ENCODE measurements at places on chromosomes 3 and 15.

- DNase-seq, result no peak
These were observed 110.2 kb downstream of the ST8SIA2 start for GRCh38 chr15:92503889-92504288.

DNA sequence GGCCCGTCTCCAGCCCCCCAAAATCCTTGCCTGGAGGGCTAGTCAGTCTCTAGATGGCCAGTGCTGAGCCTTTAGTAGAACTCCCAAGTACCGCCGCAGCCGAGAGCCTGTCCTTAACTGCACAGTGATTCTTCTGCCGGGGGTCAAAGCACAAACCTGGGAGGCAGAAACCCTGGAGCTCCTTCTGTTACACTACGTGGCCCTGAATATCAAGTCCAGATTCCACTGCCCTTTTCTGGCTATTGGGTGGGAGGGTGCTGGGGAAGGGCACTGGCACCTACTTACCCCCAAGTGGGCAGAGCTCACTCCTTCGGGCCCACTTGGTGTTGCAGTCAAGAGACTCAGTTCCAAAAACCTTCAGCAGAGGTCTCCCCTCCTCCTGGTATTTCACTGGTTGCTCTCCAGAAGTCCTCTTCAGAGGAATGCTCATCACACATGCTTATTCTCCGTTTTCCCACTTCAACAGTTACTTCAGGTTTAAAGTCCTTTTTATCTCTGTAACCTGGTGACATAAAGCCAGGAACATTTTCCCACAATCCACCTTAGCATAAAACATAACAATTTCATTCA, 10.8 kb downstream of the PDHB start:
- no peak for DNase-seq

- no peak for DNase-seq
These were observed 514 bp upstream of the PPP4R2 start for GRCh38 chr3:72996121-72996472.

DNA sequence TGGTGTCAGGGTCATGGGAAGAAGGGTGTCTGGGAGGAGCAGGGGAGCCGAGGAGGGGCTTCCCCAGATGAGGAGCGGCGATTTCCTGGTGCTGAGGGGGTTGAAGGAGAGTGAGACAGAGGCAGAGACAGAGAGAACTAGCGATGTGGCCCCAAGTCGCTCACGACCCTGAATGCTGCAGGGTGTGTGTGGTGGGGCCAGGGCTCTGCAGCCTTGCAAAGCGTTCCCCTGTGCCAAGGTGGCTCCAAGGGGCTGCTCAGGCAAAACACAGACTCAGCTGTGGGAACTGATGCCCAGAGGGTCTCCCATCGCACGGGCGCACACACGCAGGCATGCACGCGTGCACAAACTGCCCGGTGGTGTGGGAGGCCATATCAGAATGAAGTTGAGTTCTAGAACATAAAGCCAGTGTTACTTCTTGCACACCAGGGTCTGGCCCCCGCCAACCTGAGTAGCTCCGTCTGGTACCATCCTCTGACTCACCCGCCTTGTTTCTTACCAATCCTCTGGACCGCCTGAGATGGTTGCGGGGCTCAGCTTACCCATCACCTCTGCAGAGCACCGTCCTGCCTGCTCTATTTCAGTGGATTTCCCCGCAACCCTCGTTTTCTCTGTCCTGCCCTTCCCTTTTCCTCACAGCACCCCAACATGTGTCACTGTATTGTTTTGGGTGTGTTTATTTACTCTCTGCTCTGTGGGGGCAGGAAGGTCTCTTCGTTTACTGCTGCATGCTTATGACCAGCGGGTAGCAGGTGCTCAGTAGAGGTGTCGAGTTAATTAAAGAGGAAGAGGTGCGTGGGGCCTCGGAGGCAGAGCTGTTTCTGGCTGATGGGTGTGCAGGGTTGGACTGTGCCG, 4.5 kb downstream of the MELTF start:
- DNase-seq, result no peak

GRCh38 chr3:17292556-17292955, 407.8 kb downstream of the PLCL2 start:
- no peak for DNase-seq

DNA sequence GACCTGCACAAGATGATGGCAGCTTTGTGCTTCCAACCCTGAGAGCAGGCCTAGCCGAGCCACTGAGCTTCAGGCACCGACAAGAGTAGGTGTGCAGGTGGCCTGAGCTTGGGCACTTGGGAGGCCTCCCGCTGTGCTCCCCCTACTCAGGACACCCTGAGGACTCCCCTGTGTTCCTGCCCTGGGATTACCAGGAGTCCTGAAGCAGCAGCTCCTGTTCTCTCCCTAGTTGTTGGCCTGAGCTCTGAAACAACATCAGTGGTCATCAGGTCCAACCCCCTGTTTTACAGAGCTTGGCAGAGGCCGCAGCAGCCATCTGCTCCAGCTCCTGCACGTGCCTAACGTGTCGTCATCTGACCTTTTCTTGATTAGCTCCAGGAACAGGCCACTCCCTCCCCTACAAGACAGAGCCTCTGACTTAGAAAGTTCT, 8.0 kb upstream of the MESP2 start:
- no peak for DNase-seq

- DNase-seq, result no peak
These were observed 1.0 kb downstream of the C15orf61 start for GRCh38 chr15:67521783-67522568.

DNA sequence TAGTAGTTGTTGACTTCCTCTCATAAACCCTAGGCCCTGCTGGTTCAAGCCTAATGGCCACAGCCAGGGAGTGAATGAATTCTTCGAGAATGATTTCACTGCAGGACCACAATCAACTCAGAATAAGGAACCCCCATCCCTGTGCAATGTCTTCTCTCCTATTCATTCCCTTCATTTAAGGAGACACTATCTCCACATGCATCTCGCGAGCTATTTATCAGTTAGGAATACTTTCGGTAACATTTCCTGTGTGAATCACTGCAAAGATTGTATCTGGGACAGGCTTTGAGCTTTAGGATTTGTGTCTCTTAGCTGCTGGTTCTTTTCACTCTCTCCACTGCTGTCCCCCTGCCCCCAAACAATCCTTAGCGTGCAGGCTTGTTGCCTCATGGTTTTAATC, 94.4 kb downstream of the MYLK start:
- DNase-seq, result no peak

DNA sequence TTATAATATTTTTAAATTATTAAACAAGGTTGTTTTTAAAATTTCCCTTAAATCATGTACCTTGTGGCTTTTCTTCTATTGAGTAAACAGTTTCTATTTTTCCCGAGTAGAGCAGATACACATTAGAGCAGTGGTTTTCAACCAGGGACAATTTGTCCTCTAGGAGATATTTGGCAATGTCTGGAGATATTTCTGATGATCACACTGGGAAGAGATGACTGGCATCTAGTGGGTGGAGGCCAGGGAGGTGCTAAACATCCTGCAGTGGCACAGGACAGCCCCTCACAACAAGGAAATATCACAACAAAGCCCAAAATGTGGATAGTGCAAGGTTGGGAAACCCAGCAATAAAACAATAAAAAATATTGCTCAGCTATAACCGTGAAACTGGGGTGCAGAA, 113.0 kb upstream of the PTPRG start:
- no peak for DNase-seq

GRCh38 chr3:68664276-68664675, 268.1 kb downstream of the TAFA4 start:
- no peak for DNase-seq

- no peak for DNase-seq
These were observed 48.6 kb downstream of the CTXND1 start for GRCh38 chr15:80203361-80203885.

- DNase-seq, result peak; percentile 53
These were observed 35.4 kb upstream of the ATG7 start for GRCh38 chr3:11236588-11237461.

GRCh38 chr3:107309312-107309711, 67.9 kb upstream of the CCDC54 start:
- no peak for DNase-seq

- DNase-seq, result no peak
These were observed 151.7 kb downstream of the C3orf38 start for GRCh38 chr3:88301273-88301995.

DNA sequence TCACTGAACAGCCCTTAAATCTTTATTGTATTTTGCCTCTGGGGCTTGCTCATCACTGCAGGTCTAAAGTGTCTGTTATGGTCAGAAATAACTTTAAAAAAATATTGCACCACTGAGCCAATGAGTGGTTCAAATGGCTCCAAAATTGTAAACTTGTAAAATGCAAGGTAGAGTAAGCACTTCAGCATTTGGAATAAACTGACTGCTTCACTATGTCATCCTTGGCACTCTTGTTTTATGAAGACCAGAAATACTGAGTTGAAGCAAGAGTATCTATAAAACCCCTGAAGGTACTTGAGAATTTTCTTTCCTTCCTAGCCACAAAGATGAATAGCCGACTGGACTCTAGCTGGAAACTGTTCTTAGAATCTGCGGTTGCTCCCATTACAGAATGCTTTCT, 390.3 kb upstream of the DPH6 start:
- DNase-seq, result no peak

DNA sequence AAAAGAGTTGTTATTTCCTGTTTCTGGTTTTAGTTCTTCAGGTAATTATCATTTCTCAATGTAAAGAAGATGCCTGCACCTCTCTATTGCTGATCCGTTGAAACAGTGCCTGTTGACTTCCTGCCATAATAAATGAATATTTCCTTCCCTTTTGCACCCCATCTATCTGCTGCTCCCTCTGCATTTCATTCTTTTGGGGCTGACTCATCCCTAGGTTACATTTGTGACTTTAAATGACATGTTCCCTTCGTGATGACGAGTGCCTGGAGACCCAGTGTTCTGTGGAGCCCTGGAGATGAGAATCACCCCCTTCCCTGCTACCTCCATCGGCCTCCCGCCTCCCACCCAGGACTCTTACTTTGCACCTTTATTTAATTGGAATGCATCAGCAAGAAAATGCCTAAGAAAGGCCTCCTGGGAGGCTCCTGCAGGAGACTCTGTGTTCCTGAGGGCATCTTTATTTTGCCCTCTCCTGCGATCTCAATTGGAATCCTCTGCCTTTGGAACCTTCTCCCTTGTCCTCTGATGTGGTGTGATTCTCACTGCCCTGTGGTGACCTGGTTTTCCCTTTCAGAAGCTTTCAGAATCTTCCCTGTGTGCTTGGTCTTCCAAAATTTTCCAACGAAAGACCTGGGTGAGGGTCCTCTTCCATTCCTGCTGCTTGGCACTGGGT, 13.7 kb downstream of the LRRK1 start:
- no peak for DNase-seq

GRCh38 chr3:44509393-44509921, 32.0 kb upstream of the ZNF445 start:
- DNase-seq, result no peak

GRCh38 chr3:189132231-189132671, 39.5 kb upstream of the TPRG1 start:
- DNase-seq, result no peak

DNA sequence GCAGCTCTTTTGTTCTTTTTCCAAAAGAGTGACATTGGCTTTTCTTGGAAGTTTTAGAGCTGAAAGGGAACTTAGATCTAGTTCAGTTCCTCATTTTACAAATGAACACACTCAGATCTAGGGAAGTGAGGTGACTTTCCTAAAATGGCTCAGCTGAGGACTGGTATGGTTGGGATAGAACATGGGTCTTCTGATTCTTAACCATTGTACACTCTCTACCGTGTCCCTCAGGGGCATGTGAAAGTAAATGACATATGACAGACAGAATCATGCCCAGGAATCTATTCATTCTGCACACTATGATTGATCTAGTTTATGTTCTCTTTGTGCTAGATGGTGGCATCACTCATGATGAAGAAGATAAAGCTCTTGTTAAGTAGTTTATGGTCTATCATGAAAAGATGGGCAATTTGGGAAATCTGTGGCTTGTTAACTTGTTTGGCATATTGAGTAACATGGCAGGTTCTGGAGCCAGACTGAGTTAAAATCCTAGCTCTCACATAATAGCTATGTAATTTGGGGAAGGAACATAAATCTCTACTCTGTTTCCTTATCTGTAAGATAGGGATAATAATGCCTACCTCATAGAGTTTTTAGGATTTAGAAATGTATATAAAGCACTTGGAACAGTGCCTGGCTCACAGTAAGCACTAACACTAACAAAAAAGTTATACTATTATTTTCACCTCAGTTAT, 30.9 kb downstream of the UBE2E1 start:
- no peak for DNase-seq

DNA sequence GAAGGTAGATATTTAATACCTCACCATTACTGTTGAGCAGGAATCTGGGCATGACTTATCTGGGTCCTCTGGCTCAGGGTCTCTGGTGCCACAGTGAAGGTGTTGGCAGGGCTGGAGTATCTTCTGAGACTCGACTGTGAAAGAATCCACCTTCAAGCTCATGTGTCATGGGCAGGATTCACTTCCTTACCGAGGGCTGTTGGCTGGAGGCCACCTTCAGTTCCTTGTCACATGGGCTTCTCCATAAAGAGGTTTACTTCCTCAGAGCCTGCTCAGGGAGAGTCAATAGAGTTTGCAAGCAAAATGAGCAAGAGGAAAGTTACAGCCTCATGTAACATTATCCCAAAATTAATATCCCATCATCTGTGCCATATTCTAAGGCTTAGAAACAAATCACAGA, 459.5 kb downstream of the NR2F2 start:
- no peak for DNase-seq

DNA sequence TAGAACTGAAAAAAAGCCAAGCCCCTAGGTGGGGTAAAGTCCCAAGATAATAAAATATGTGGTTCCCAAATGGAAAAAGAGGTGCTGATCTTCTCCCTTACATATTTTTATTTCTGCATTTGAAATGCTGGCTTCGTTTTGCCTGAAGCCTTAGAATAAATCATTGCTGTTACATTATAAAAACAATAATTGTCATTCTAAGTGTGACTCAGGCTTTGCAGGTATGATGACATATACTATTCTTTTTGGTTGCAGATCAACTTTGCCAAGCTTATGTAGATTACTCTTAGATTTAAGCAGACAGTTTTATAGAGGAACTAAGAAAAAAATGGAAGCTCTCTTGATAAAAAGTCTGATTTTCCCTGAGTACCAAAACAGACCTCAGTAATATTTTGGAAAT, 7.5 kb downstream of the IDH3A start:
- no peak for DNase-seq

GRCh38 chr3:9399746-9400145, 2.3 kb downstream of the SETD5 start:
- DNase-seq, result no peak

DNA sequence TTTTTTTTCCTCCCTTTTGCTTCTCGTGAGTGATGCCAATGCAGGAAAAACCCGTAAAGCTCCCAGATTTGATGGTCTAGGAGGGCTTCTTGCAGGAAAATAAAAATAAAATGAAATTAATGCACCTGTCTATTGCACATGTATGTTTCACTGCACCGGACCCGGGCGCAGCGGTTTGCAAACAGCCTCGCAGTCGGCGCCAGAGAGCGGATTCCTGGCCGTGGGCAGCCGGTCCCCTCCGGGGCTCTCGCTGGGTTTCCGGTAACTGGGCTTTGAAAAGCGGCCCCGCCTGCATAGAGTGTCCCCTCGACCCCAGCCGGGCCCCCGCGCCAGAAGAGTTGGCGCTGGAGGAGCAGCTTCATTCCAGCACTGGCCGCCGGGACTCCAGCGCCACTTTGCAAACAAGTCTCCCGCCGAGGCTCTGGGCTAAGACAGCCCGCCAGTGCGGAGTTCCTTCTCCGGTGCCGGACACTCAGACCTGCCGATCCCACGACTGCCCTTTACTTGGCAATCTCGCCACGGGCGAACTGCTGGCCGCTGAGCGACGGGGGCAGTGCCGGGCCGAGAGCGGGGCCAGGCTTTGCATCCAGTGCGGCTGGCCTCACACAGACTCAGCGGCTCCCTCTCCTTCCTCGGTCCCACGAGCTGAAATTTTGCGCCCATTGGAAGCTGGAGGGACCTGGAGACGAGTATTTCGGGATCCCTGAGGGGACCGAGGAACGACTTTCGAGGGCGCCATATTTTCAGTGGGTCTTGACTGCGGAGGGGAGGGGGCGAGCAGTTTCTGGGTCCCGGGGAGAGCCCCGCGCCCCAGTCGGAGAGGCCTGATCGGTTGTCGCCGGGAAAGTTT, 225.9 kb upstream of the C2CD4B start:
- no peak for DNase-seq
